ENCODE measurements at places on chromosomes 2 and 18.

DNA sequence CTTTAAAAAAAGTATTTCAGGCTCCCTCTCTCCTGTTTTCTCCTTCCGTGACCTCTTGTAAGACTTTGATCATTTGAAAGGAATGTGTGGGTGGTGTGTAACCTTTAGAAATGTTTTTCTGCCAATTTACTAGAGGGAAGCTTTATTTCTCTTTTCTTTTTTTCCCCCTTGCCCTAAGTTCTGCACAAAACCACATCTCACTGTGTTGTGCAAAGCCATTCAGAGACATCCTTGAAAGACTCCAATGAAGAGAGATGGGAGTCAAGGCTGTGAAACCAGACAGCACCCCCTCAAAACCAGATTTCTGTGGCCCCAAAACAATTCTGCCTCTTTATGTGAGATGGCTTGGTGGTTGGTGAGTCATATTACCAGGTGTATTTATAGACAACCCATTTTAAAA is 184.6 kb upstream of the ERBB4 start:
- DNase-seq = no peak

DNA sequence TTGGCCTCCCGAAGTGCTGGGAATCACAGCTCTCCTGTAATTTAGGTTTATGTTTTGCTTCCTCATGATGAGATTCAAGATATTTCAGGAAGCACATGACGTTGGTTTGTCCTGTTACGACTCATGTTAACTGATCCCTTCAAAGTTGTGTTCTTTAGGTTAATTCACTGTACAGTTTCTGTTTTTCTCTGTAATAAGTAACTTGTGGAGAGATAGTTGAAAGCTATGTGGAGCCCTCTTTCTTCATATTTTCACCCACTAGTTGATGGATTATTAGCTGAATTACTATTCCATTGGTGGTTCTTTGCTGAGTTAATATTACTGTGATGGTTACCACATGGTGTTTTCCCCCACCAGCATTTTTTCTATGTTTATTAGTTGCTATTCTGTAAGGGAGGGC is 18.3 kb upstream of the CHCHD5 start:
- DNase-seq = no peak

DNA sequence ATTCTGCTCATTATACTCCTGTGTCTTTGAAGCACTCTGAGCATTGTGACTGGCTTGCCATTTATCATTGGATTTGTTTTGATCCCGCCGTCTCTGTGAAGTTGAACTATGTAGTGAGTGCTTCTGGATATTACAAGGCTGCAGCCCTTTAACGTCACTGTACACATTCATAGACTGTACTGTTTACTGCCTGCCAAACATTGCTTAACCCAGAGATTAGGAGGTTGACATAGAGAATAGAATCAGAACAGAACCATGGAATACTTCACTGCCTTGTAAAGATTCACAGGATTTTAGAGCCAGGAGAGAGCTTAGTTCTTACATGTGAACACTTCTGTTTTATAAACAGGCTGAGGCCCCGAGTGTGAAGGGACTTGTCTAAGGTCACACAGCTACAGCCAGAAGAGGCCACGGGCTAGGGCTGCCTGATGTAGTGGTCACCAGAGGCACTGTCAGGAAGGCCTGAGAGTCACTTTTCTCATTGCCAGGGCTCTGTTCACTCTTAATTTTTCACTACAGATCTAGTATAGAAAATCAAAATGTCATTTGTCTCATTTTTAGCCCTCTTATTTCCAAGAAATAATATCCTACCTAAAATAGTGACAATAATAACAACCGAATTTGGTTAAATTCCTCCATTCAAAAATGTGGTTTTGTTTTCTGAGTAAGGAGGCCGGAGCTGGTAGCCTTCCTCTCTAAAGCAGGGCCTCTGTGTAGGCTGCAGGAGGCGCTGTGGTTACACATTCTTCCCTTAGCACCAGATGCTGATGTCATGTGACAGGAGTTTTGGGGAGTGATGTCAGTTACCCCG is 87.9 kb downstream of the UGGT1 start:
- DNase-seq = peak; percentile 76

- no peak for DNase-seq
Measured at GRCh38 chr2:217650229-217650628, 352.6 kb downstream of the TNS1 start.

DNA sequence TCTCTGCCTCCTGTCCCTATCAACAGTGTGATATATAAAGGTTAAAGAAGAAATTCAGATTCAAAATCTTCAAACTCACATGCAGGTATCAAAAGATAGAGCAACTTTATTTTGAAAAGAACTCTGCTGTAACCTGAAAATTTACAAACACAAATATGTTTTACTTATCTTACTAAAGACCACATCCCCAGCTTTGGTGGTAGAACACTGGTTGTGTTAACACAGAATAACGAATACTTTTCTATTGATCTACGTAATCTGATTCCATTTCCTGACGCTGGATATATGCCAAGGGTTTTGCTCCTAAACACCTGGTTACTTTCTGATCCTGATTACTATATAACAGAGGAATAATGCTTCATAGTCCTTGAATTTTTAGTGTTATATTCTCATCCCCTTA is 23.1 kb upstream of the SLC39A10 start:
- DNase-seq = no peak

DNA sequence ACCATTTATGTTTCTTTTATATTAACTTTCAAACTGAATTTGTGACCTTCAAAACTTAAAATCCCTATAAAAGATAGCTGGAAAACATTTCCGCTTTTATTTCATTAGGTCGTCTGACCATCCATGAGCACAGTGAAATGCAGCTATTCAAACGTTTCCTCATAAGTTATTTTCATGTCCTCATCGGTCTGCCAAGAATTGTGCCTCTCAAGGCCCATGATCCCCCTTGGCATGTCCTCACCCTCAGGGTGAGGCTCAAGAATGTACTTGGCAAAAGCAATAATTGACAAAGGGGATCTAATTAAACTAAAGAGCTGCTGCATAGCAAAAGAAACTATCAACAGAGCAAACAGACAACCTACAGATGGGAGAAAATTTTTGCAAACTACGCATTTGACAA is 12.4 kb downstream of the SLC66A2 start:
- DNase-seq = no peak

GRCh38 chr18:34801774-34802173 is 91.7 kb downstream of the DTNA start:
- no peak for DNase-seq

- DNase-seq = peak; percentile 54
Measured at GRCh38 chr18:48217258-48218250, 191.6 kb downstream of the ZBTB7C start.

- no peak for DNase-seq
Measured at GRCh38 chr18:58891776-58892175, 27.1 kb downstream of the ZNF532 start.

DNA sequence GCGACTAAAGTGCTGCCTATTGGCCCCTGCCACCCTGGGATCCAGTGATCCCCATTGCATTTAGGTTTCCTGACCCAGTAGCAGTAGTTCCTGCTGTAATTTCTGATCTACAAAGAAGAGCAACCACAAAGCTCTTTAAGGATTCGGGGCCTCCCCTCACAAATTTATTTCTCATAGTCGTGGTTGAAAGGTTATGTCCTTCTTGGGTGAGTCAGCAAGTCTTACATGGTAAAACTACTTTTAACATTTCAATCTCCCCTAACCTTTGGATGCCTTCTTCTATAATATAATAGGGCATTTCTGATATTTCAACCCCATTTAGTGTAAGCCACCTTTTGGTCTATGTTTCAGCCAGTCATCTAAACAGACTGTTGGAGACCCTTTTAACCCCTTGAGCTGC is 14.9 kb downstream of the PIKFYVE start:
- DNase-seq = no peak

- peak; percentile 26 for DNase-seq
Measured at GRCh38 chr2:210445116-210445707, 31.3 kb downstream of the LANCL1 start.

DNA sequence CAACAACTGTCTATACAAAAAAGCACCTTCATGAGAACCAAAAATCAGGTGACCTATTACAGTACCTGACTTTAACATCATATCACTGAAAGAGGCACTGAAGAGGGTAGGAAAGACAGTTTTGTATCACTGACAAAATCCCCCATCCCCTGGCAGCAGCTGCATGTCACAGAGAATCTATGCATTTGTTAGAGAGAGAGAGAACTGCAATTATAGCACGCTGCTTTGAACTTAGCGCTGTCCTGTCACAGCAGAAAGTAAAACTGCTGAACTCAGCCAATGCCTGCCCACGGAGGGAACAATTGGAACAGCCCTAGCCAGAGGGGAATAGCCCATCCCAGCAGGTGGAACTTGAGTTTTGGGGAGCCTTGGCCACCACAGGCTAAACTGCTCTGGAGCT is 75.1 kb upstream of the NOL4 start:
- peak; percentile 72 for DNase-seq

DNA sequence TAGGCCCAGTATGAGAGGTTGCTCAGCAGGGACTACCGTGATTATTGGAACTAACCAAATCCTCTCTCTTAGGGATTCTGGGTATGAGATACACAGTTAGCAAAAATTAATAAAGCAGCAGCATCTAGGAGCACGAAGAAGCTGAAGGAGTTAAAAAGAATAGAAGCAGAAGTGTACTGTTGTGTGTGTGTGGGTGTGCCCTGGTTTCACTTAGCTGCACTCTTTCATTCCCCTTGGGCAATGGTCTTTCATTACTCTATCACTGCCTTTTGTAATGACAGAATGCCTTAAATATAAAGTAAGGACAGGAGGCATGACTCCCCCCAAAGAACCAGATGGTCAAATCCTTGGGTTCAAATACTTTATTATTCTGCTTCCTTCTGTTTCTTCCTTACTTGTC is 115.9 kb upstream of the CD302 start:
- DNase-seq = no peak

DNA sequence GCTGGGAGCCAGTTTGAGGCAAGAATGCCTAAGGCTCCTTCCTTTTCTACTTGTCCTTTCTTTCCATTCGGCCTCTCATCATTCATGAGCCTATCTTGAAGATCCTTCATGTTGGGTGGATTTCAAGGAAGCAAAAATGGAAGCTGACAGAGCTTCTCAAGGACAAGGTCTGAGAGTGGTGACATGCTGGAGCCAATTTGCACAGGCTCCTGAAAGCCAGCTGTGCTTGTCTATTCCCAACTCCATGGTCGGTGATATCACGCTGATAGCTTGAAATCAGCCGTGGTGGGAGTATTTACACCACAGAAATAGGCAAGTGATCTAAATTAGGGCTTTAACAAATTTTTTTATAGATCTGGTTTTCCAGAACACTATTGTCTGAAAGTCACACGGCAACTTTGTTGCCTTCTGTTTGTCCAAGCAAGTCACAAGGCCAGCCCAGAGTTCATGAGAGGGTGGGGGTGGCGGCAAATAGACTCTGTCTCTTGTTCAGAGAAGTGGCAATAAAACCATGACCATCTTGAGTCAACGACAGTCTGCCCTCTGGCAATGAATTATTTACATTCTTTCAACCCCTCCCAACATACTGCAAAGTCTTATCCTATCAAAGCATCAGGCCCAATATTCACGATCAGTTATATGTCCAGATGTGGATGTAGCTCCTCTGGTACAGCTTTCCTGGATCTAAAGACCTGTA is 49.9 kb upstream of the SLC35F5 start:
- DNase-seq = no peak

GRCh38 chr18:62715436-62715758 is at the start of gene PHLPP1:
Gene PHLPP1, plus strand, starts transcription at chr18:62715541. Its CDS starts 143 bp downstream, at chr18:62715684.
- DNase-seq = no peak

- no peak for DNase-seq
Measured at GRCh38 chr18:62196980-62197379, 9.9 kb downstream of the RELCH start.

GRCh38 chr2:151975460-151976414 is 123.1 kb downstream of the CACNB4 start:
- DNase-seq = no peak

- DNase-seq = no peak
Measured at GRCh38 chr18:79315596-79315995, 80.1 kb upstream of the NFATC1 start.

DNA sequence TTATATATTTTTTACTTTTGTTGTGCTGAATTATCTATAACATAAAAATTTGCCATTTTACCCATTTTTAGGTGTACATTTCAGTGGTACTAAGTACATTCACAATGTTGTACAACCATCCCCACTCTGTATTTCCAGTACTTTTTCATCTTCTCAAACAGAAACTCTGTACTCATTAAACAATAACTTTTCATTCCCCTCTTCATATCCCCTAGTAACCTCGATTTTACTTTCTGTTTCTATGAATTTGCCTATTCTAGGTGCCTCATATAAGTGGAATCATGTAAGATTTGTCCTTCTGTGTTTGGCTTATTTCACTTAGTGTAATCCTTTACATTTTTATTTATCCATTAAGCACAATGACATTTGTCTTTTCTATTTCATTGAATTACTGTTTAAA is 51.3 kb downstream of the GTF2A1L start:
- DNase-seq = no peak

- DNase-seq = no peak
Measured at GRCh38 chr2:177282181-177282641, 17.7 kb upstream of the NFE2L2 start.

- DNase-seq = no peak
Measured at GRCh38 chr18:62522178-62522503, 684 bp upstream of the ZCCHC2 start.

DNA sequence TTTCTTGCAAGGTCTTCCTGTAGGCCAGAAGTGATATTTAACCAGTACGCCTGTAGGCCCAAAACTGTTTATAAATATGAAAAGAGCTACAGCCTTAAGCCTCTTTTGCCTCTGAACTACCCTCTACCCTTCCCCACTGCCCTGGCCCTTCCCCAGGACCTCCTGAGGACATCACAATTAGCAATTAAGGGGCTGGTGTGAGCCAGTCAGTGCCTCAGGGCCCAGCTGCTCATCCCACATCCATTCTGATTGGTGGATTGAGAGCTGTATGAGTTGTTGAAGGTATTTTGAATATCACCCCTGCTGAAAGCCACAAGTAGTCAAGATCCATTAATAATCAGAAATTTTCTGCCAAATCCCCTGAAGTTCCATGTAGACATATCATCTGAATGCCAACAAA is 126.3 kb upstream of the TACR1 start:
- no peak for DNase-seq

DNA sequence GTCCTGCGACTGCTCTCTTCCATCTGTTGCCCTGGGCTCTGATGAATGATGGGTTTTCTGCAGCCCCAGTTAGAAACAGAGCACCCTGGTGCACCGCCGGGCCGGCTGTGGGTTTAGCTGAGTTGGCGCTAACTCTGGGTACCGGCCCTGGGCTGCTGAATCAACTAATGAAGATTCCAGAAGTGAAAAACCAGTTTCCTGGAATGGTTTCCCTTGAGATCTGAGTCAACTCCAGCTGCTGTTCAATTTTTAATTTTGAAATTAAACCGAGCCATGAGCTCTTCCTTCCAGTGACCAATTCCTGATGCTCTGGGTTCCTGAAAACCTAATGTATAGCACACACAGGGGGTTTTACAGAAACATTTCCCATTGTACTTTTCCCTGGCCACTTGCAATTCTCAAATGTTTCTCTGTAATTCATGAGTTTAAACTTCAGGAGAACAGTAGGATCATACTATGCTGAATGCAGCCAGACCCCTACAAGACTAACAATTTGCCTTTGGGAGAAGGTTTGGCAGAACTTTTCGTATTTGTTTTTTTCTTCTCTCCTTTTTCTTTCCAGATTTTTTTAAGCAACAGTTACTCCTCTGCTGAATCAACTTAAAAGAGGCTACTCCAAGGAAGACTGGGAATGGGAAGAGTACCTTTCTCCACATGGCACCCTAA is 5.5 kb downstream of the COL6A3 start:
- no peak for DNase-seq

All from eye (tissue), 1 donor.